MCF 10A (cell line): ENCODE measurements at places on chromosomes 5 and 9.

GRCh38 chr5:160240350-160240749 is 11.0 kb downstream of the FABP6 start:
- no peak for DNase-seq

DNA sequence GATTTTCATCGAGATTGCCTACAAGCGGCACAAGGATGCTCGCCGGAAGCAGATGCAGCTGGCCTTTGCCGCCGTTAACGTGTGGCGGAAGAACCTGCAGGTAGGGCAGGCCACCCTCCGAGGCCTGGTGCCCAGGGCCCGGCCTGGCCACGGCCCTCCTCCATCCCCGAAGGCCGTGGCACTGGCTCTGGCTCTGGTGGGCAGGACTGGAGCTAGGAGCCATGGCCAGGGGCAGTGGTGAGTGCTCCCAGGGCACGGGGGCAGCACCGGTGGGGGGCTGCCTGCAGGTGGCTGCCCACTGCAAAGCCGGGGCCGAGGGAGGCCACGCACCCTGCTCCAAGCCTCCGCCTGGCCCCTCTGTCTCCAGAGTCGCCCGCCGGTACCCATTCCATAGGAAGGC is 6.0 kb downstream of the LRRC26 start:
- no peak for DNase-seq

- no peak for DNase-seq
Measured at GRCh38 chr5:17665836-17666235, 31.6 kb downstream of the TAF11L14 start.

GRCh38 chr5:154970759-154971158 is 29.9 kb downstream of the MRPL22 start:
- DNase-seq: no peak

DNA sequence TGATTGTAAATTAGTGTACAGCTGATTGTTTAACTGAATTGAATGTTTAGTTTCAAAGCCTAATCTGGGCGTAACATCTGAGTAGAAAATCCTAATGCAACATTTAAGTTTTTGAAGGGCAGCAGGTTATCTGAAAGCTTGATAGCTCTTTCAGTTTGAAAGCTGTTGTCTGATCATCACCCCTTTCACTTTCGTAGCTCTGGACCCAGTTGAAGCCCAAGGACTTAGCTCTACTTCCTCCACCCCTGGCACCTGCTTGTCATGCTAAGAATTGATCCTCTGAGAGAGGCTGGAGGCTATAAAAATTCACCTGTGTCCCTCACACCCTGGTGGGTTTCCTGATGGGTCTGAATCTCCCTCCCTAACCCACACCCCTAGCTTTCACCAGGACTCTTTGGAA is 86.0 kb downstream of the ZFAND5 start:
- DNase-seq: no peak

- DNase-seq: no peak
Measured at GRCh38 chr5:106768392-106768791, 902.3 kb downstream of the EFNA5 start.

GRCh38 chr9:30349526-30350513 is 2034.6 kb upstream of the ACO1 start:
- no peak for DNase-seq

GRCh38 chr5:154756009-154756867 is 1.1 kb downstream of the LARP1 start:
- peak; percentile 45 for DNase-seq

DNA sequence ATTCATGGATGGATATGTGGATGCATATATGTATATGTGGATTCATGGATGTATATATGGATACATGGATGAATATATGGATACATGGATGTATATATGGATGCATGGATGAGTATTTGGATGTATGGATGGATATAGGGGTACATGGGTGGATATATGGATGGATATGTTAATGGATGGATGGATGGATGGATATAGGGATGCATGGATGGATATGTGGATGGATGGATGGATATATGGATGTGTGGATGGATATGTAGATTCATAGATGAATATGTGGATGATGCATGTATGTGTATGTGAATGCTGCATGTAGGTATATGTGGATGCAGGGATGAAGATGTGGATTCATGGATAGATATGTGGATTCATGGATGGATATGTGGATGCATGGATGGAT is 53.4 kb upstream of the SYNPO start:
- no peak for DNase-seq

- no peak for DNase-seq
Measured at GRCh38 chr9:23220957-23221356, 605.1 kb downstream of the ELAVL2 start.

- DNase-seq: no peak
Measured at GRCh38 chr5:10469253-10470050, 27.8 kb downstream of the ROPN1L start.

DNA sequence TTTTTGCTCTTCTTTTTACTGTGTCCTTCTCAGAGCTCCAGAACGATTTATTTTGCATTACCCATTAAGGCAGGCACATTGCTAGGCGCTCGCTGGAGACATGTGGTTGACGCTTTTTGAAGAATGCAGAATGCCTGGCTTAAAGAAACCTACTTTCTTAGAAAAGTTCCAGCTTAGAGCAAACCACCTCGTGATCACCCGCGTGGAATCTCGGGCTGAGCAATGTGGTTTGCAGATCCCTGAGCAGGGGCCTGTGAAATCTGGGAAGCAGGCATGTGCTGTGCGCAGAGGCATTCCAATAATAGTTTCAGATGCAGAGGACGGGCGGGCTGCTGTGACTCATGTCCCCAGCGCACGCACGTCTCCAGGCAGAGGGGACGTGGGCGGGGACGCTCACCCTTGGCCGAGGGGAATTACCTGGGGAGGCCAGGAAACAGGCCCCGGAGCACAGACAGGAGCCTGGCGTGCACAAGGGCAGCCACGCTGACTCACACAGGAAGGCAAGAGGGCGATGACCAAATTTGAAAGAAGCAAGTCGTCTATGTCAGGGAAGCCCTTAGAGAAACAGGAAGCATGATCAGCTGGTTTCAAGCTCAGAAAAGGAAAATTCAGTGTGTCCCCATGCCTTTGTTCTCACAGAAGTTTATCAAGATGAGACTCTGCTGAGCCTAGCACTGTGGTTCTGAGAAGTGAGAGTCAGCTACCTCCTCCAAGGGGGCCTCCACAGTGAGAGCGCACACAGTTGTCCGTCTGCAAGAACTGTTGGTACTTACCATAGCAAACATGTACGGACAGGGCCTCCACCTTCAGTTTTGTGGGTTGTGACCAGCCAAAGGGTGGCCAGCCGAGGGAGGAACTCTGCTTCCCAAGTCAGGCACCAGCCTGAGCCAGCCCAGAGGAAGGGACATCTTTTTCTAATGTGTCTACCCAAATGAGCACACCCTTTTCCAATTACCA is 218.6 kb downstream of the PIK3R1 start:
- peak; percentile 99 for DNase-seq

DNA sequence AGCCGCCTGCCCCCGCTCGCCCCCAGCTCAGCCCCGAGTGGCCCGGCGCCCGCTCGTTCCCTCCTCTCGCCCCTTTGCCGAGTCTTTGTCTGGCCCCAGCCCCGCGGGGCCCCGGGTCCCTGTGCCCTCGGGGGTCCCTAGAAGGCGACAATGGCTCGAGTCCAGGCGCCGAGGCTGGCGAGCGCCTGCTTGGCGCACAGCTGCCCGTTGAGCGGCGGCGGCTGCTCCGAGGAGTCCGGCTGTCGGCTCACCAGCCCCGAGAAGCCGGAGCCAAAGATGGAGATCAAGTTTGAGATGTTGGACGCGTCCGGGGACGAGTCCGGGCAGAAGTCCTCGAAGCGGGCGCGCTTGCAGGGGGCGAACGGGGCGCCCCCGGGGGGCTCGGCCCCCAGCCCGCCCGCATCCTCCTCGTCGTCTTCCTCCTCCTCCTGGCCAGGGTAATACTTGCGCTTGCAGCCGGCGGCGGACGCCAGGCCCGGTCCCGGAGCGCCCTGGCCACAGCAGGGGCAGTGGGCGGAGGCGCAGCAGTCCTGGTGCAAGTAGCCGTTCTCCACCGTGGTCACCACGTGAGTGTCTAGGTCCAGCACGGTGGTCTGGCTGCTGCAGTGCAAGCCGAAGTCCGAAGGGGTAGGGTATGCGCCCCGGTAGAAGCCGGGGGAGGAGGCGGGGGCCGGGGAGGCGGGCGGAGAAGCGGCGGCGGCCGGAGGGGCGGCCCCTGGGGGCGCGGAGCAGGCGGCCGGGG is 1.2 kb downstream of the IER5L start:
- DNase-seq: peak; percentile 27

- DNase-seq: no peak
Measured at GRCh38 chr9:124343533-124344290, 71.5 kb downstream of the PSMB7 start.

DNA sequence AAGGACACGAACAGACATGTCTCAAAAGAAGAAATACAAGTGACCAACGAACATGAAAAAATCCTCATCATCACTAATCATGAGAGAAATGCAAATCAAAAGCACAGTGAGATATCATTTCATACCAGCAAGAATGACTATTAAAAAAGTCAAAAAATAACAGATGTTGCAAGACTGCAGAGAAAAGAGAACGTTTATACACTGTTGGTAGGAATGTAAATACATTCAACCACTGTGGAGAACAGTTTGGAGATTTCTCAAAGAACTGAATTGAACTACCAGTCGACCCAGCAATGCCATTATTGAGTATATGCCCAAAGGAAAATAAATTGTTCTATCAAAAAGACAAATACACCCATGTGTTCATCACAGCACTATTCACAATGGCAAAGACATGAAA is 45.7 kb downstream of the FXN start:
- DNase-seq: no peak

DNA sequence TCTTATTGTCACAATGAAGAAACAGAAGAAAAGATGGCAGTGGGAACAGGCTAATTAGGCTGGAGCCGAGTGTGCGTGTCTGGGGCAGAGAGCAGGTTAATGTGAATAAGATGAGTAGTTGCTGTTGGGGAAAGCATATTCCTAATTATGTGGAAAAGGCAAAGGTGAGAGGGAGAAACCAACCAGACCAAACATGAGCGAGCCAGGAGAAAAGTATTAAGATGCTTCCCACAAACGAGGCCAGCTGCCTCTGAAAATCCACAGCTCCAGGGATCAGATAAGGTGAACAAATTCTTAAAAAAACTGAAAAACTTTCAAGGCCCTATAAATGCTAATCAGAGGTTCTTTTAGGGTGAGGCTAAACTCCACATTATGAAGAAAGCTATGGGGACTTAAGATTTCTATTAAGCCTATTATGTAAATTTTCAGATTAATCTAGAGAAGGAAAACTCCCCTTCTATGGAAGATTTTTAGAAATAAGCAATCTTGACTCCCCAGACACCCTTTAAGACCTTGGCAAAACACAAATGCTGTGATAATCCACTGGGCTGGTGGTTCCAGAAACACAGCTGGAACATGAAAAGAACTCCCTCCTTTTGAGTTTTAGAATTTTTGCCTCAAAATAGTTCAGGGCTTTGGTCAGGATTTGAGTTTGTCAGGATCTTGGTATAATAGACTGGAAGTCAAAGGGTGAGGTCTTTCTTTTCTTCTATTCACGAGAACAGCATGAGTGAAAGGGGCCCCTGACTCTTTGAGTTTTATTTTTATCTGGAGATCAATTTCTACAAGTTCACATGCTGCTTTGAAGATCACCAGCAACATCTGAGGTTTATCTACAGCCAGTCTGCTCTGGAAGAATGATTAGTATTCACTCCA is 238.1 kb downstream of the SPOCK1 start:
- no peak for DNase-seq

DNA sequence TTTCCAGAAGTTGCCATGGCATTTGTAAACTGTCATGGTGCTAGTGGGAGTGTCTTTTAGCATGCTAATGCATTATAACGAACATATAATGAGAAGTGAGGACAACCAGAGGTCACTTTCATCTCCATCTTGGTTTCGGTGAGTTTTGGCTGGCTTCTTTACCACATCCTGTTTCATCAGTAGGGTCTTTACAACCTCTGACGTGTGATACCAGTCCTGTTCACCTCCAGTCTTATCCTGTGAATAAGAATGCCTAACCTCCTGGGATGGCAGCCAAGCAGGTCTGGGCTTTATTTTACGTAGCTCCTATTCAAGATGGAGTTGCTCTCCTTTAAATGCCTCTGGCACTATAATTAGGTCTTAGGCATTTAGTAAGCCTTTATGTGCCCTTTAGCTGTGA is 20.4 kb upstream of the RFK start:
- DNase-seq: peak; percentile 64

DNA sequence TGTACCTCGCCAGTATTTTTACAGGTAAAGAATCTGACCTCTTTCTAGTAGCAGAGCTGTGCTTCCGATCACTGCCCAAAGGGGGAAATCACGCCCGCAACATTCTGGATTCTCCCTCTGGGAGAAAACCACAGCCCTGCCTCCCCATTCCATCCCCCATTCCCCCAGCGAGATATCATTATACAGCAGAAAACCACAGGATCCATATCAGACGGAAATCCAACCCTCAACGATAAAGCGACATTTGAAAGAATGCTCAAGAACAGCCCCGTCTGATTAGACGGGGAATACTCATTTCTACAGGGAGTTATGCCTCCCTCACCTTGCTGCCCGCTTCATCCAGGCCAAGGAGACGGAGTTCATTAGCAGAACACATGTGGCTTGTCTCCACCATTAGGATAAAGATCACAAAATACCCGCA is 172.8 kb downstream of the COL23A1 start:
- DNase-seq: no peak

- no peak for DNase-seq
Measured at GRCh38 chr9:79584655-79584982, 12.9 kb downstream of the TLE4 start.

DNA sequence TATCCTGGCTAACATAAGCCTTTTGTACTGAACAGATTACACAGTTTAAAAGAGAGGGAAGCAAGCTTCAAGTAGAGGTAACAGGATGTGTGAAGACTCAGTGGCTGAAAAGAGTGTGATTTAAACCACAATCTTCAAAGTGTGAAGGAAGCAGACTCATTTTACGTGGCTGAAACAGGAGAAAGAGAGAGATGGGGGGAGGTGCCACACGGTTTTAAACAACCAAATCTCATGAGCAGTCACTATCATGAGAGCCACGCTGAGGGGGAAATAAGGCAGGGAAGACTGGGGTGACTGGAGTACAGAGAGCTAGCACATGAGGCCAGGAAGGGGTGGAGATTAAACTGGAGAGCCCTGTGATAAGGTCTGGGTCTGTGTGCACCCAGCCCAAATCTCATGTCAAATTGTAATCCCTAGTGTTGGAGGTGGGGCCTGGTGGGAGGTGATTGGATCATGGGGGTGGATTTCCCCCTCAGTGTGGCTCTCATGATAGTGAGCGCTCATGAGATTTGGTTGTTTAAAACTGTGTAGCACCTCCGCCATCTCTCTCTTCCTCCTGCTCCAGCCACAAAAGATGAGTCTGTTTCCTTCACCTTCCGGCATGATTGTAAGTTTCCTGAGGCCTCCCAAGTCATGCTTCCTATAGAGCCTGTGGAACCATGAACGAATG is 318.6 kb upstream of the CD180 start:
- DNase-seq: no peak

- no peak for DNase-seq
Measured at GRCh38 chr5:95709967-95710650, 21.0 kb upstream of the RHOBTB3 start.

DNA sequence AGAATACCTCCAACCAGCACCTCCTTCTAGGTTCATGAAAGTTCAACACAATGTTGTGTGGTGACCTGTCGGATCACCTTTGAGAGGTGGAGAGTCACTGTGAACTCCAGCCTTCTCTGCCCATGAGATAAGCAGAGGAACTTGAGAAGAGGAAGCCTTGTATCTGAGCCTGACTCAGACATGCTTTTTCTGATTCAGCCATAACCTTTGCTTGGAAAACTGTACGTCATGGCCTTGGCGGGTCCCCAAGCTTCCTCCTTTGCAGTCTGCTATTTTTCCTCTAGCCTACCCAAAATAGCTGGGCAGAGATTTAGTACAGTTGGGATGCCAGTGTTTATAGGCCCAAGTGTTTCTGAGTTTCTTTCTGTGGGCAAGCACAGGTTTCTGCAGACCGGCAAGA is 274.7 kb downstream of the CETN3 start:
- DNase-seq: no peak
